ENCODE measurements at places on chromosomes 5 and 9.

DNA sequence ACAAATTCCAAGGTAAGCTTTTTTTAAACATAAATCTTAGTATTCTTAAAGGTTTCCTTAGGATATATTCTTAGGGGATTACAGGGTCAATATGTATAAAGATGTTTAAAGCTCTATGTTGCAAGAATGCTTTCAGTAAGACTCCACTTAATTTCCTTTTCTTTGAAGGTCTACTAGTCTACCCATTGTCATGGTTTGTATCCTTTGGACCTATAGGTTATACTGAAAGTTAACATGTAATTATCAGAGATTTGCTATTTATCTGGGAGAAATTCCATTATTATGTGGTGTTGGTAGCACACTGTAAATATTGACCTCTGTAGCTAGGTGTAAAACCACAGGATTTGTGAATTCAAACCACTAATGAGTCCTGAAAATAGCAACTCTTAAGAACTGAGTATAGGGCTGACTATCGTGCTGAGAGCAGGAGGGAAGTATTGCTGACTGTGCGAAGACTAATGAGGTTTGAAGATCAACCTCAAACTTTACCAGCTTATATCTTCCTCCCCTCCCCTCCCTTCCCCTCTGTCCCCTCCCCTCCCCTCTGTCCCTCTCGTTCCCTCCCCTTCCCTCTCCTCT, 85.6 kb downstream of the GADD45G start:
- no peak for DNase-seq

DNA sequence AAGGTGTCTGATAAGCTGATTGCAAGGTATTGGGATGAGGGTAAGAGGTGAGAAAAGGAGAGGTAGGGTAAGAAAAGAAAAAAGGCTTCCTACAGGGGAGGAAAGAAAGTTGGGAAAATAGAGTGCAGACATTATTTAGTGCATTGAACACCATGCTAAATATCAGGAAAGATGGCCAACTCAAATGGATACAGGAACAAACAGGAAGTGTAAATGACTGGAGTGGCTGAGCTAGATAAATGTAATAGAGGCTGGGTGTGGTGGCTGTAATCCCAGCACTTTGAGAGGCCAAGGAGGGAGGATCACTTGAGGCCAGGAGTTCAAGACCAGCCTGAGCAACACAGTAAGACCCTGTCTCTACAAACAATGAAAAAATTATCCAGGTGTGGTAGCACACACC, 32.2 kb downstream of the OTP start:
- DNase-seq: no peak

DNA sequence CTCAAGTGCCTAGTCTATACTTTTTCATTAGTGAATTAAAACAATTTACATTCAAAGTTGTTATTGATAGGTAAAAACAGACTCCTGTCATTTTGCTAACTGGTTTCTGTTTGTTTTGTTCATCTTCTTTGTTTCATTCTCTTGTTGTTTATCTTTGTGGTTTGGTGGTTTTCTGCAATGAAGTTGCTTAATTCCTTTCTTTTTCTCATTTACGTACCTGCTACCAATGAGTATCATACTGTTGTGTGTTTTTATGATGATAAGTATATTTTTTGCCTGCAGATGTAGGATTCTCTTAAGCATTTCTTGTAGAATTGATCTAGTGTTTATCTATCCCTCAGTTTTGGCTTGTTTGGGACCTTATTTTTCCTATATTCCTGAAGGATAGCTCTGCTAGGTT, 2230.0 kb downstream of the MAT2B start:
- no peak for DNase-seq

DNA sequence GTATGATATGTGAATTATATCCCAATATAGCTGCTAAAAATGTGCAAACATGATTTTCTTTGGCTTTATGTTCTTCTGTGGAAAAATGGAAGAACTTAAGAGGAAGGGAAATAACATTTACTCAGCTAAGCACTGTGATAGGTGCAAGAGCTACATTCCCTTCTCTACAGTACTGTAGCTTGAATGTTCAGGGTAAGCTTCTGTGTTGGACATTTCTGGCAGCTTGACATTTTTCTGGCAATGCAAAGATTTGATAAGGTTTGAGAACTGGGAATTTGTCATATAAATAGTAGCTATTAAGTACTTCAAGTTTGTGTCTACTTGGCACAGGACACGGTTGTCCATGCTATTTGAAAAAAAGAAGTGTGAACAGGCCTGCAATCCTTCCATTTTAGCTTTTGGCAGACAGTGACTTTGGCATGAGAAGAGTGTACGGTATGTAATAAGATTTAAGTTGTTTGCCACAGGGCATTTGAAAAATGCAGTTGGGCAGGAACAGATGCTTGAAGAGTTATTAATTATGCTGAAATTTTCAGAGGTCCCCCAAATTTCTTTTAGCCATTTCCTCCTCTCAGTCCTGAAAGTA, 77.6 kb downstream of the KIF4B start:
- DNase-seq: no peak

- no peak for DNase-seq
Measured at GRCh38 chr9:35827486-35827885, 1.0 kb downstream of the FAM221B start.

DNA sequence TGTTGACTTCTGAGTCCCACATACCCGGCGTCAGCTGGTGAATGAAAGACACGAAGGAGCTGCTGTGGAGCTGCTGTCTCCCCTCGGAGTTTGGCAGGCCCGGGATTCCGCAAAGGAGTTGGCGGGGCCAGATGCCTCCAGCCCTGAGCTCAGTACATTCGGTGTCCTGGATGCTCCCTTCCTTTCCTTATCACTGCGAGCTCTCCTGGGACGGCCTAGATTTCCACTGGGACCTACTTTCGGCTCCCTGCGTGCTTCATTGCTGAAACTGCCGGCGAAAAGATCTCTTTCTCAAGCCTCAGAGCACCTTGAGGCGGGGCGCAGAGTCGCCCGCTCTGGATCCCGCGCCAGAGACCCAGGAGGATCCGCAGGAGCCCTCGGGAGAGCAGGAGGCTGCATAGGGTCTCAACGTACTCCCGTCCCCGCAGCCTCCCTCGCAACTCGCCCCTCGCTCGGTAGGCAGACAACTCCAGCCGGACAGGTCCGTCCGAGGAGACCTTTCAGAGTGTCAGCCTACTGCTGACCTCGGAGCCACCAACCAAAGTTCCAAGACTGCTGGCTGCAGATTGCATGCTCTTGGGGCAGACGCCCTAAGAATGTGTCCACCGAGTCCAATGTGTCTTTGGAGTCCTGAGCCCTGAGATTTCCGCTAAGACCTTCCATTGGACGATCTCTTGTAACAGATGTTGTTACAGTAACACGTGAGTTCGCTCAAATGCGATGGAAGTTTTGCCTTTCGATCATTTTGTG, 6.1 kb downstream of the ANXA2R start:
- DNase-seq: no peak

- no peak for DNase-seq
Measured at GRCh38 chr9:88193766-88194165, 55.5 kb upstream of the SPATA31C2 start.

GRCh38 chr5:132059696-132060500, 557 bp upstream of the IL3 start:
- DNase-seq: no peak

- no peak for DNase-seq
Measured at GRCh38 chr9:130234340-130235260, 31.0 kb upstream of the HMCN2 start.

DNA sequence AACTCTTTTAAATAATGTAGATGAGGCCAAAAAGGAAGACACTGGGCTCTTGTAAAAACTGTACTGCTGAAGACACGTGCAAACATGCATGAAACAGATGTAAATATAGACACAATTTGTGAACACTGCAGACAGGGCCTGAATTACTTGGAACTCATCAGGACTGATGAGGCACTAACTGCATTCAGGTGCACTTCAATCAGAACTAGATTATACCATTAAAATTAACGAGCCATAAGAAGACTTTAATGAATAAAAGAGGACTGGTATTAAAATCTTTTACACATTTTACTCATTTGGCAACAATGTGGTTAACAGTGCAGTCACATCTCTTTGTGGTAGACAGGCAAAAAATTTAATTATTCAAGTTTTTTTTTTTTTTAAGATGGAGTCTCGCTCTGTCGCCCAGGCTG, 13.4 kb upstream of the ZCCHC9 start:
- DNase-seq: no peak

- DNase-seq: no peak
Measured at GRCh38 chr5:160230686-160231527, 1.6 kb downstream of the FABP6 start.

DNA sequence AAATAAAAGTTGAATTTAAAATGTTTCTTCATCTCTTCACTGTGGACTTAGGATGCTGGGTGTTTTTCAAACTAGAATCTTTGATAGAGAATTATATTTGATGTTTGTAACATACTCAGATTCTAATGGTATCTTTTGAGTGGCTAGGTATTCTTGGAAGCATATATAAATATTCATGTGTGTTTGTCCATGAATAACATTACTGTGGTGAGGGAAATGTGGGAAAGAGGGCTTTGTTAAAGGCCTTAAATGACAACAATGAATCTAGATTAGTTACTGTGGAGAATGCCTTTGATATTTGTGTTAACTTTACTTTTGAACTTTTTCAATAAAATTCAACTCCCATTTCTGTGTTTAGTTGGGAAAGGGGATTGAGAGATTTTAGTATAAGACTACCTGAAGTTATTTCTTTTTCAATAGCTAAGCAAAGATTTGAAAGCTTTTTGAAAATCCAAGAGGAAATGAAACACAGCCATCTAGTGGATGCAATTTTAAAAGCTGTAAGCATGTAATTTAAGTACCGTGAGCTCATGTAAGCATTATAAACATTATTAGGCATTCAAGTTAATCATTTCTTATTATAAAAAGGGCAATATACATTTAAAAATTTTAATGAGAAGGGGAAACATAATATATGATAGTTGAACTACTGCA, 69.6 kb downstream of the CCDC171 start:
- no peak for DNase-seq

DNA sequence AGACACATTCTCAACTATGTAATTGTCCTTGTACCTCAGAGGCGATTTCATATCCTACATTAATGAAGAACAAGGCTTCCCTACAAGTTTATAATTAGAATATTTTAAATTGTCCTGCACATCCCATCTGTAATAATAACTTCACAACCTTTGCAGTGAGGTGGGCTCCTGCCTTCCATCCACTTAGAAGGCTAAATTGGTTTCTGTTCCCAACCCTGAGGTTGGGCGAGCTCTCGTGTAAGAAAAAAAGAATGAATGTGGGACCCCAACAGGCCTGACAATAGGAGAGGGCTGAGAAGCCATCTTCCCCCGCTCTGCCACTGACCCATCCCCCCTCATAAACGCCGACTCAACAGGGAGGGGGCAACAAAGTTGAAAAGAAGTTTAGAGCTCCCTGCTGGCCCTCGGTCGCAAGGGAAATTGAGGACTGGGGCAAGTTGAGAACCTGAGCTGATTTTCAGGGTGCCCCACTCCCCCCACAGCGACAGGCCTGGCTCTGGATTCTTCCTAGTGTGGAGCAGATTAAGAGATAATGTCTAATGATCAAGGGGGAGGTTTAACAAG, 9.4 kb downstream of the BARHL1 start:
- no peak for DNase-seq

- no peak for DNase-seq
Measured at GRCh38 chr5:95963650-95964410, 2.2 kb upstream of the ELL2 start.

GRCh38 chr9:2208991-2209390, 193.8 kb downstream of the SMARCA2 start:
- DNase-seq: no peak

GRCh38 chr9:81088341-81088740, 601.0 kb downstream of the TLE1 start:
- DNase-seq: no peak

DNA sequence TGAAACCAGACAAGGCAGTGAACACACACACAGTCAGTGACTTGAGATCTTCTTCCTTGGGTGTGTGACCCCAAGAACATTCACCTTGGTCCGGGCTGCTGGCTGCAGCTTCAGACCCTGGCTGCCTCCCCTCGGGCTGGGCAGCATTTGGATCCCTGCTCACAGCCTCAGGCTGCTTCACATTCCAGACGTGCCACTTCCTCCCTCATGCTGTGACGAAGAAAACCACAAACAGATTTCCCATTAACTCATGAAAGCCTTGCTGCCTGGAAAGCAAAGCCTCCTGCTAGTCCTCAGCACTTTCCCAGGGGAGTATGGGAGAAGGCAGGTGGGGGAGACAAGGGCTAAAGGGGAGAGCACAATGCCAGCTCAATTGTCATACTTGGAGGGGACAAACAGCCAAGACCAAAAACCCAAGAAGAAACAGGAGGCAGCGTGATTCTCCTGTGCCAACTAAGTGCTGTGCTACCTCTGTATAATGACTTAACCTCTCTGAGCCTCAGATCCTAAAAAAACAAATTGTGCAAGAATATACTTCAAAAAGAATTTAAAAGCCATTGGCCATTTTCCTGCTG, 594.6 kb upstream of the BRINP1 start:
- peak; percentile 92 for DNase-seq

- no peak for DNase-seq
Measured at GRCh38 chr5:58944221-58944620, 361.3 kb downstream of the RAB3C start.

Data from SW 1271 (cell line).